ENCODE measurements at places on chromosomes 11 and 22. TPM values are rescaled to one million over a fixed set of nuclear protein-coding genes. Genes with fewer than 3 reads are reported as not detected.

The CFL1 gene
- total RNA-seq: 2,249 TPM

The SLC43A3 gene
- 68.5 TPM for total RNA-seq

The PTGDR2 gene
- total RNA-seq: not detected

The TSPAN4 gene
- 217 TPM for total RNA-seq

The MPPED2 gene
- total RNA-seq: not detected

The OR52I2 gene
- total RNA-seq: not detected

The POU2AF3 gene
- not detected for total RNA-seq

The OR2AT4 gene
- not detected for total RNA-seq

The WNT11 gene
- not detected for total RNA-seq

The NXPE4 gene
- not detected for total RNA-seq

The CCDC87 gene
- not detected for total RNA-seq

The ZBTB16 gene
- total RNA-seq: 9.3 TPM

The PHLDB1 gene
- 112 TPM for total RNA-seq

The NCAM1 gene
- 3.5 TPM for total RNA-seq

The ANO1 gene
- 0.40 TPM for total RNA-seq

The TEX54 gene
- not detected for total RNA-seq

The HORMAD2 gene
- total RNA-seq: not detected

The VPS37C gene
- total RNA-seq: 17.9 TPM

The PDGFB gene
- 190 TPM for total RNA-seq
